ENCODE measurements at places on chromosomes 7 and 10.

- DNase-seq = no peak
Measured at GRCh38 chr7:90966346-90966745, 297.9 kb upstream of the FZD1 start.

GRCh38 chr10:95542330-95542729 lies 18.8 kb downstream of the SORBS1 start:
- DNase-seq = no peak

- DNase-seq = no peak
Measured at GRCh38 chr10:5620223-5620721, 46.1 kb downstream of the ASB13 start.

DNA sequence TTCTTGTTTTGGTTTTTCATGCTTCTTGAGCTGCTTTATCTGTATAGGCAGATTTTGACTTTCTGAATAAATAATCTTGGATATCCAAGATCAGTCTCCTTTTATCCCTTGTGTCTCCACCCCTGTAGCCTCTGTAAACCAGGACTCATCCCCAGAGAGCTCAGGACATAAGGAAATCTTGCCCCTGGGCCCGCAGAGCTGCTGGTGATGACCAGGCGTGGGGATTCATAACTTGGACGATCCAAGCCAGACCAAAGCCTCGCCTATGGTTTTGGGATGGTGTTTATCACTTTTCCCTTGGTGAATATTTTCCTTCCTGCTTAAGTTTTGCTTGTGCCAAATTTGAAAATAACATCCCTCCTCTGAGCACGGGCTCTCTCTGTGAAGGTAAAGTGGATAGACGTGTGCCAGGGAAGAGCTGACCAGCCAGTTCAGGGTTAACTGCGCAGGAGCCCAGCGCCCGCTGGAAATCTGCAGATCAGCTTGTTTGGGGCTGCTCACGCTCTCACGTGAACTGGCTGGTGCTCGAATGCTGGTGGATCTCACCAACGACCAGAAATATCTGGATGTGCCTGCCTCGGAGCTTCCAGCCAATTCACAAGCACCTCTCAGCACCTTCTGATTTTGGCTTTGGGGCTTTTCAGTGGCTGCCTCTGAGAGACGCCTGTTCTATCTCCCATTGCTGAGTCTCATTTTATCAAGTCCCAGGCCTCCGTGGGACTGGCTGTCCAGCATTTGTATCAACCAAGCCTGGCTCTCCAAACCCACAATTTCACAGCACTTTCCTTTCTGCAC lies 132.1 kb upstream of the BTBD16 start:
- no peak for DNase-seq

- DNase-seq = no peak
Measured at GRCh38 chr7:80459776-80460510, 51.9 kb downstream of the GNAT3 start.

- DNase-seq = no peak
Measured at GRCh38 chr7:48102530-48102929, 13.5 kb downstream of the UPP1 start.

- DNase-seq = no peak
Measured at GRCh38 chr7:252981-253380, 37.0 kb upstream of the FOXL3 start.

- DNase-seq = peak; percentile 80
Measured at GRCh38 chr7:37208528-37208927, 240.1 kb downstream of the ELMO1 start.

GRCh38 chr7:16416289-16417282 lies 4.8 kb downstream of the CRPPA start:
- no peak for DNase-seq

DNA sequence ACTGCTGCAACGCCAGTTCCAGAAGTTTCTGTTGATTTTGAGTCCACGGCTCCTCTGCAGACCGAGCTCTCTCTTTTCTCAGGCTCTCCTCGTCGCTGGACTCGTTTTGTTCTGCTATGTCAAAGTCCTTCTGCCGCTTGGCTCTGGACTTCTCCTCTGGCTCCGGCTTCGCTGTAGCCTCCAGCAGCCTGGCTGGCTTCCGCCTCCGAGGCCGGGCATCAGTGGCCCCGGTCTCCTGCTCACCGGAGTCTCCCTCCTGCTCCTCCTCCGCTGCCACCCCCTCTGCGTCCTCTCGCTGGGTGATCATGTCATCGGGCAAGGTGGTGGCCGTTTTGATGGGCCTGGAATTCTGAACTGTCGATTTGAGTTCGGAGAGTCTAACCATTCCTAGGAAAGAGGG lies 225.2 kb downstream of the MLLT10 start:
- no peak for DNase-seq
